ENCODE measurements at places on chromosomes 5 and 9. TPM values are rescaled to one million over a fixed set of nuclear protein-coding genes. Genes with fewer than 3 reads are reported as not detected.

The SLC34A1 gene
- 0.43 TPM for total RNA-seq

The PAPPA gene
- not detected for total RNA-seq

The FRMD3 gene
- 1.1 TPM for total RNA-seq

The DYNC2I2 gene
- total RNA-seq: 25.6 TPM

The PPP1R2B gene
- total RNA-seq: 0.16 TPM

The CCL27 gene
- total RNA-seq: not detected

The SH3RF2 gene
- not detected for total RNA-seq

The LIFR gene
- not detected for total RNA-seq

The LCN12 gene
- total RNA-seq: 1.3 TPM
